ENCODE measurements at places on chromosomes 5 and 9.

- no peak for DNase-seq
Observed at GRCh38 chr5:127826011-127826410, 122.8 kb downstream of the CCDC192 start.

- no peak for DNase-seq
Observed at GRCh38 chr9:137074657-137075274, 2.6 kb upstream of the UAP1L1 start.

- no peak for DNase-seq
Observed at GRCh38 chr9:32454280-32454679, 69.8 kb downstream of the ACO1 start.

GRCh38 chr9:121220996-121221663, 19.5 kb upstream of the RAB14 start:
- DNase-seq, result peak; percentile 79

DNA sequence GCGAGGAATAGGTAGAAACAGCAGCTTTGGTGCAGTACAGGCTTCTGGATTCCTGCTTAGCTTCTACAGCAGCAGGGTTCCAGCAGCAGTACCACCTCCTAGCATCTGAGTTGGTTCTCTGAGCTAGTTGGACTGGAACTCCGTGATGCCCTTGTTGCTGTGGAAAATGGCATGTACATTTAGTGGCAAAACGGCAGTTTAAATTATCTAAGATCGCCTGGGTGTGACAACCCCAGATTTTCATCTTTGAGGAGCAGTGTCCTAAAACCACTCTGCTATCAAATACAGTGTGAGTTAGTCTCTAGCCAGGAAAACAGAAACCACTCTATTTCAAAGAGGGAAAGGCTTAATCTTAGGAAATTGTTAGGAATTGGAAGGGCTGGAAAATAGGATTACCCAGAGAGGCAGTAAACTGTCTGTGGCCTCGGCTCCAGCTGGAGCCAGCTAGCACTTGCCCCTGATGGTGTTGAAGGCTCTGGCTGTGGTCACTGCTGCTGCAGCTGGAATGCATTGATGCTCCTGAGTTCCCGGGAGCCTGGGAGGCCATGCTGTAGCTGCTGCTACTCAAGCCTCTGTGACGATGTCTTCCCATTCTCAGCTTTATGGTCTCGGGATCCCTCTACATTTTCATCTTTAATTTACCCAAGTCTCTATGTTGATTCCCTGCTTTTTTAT, 29.4 kb downstream of the RAD23B start:
- no peak for DNase-seq

DNA sequence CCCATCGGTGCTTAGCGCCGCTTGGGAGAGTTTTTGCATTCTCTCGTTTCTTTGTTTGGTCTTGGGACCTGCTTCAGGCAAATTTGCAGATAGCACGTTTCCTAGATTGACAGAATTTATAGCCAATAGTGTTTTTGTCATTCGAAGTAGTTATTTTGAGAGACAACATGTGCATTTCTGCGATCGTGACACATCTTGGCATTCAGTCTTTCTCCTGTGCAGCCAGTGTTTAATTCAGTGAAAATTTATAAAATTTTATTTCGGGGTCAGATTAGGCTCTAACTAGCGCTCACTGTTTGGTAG, 830 bp downstream of the PRRC1 start:
- DNase-seq, result no peak

DNA sequence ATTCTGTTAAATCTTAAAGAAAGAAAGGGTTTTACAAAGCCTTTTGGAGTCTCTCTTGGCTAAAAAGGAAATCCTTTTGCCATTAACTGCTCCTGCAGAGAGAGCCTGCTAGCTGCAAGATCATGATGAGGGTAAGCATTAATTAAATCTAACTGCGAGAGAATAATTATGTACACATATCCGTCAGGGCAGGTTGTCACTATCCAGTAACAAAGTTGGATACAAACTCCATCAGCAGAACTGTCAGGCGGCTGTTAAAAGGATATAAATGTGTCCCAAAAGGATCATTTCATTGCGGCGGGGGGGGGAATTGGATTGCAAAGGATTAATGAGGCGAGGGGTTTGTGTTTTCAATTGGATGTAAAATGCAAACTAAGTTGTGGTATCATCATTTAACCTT, 289.3 kb downstream of the ASTN2 start:
- no peak for DNase-seq

DNA sequence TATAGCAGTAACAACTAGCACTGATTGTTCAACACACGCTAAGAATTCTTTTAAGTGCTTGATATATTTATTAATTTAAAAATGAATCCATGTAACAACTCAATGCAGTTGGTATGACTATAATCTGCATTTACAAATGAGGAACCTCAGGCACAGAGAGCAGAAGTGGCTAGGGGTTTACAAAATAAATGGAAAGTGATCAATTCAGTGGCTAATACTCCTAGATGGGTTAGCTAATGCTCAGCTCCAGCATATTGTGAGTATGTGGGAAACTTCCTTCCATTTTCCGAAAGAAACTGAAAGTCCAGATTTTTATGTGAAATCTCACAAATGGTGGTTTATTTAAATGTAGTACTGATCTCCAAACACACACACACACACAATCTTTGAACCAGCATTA, 128.0 kb downstream of the RFX3 start:
- DNase-seq, result peak; percentile 58

Data from suppressor macrophage treated with lipopolysaccharide for 4 hours (primary cell).